CD4-positive, alpha-beta T cell treated with Interleukin-1 beta for 1 hour (primary cell): ENCODE measurements at places on chromosomes 13 and 19.
A peak's percentile ranks its signal among the peaks of the same experiment; 100 is the strongest.

- DNase-seq = no peak
Observed at GRCh38 chr13:60143775-60144174, 20.0 kb downstream of the DIAPH3 start.

DNA sequence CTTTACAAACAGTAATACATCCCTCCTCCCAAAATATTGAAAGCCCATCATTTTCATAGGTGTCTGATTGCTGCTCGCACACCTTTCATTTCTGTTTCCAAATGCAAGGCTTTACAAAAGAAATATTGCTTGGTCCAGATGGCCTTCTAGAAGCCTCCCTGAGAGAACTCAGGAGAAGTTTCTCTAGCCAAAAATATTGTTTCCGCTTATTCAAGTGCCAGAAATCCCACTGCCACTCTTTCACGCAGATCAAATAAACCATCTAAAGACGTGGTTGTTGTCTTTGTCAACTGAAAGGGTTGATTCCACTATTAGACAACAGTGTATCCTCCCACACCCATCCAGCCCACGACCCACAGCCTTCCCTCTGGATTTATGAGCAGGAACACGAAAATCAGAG is 96.2 kb downstream of the ZIC5 start:
- no peak for DNase-seq

GRCh38 chr19:16419669-16420335 is 52.0 kb downstream of the EPS15L1 start:
- DNase-seq = no peak

GRCh38 chr19:13095393-13095784 is 7.3 kb downstream of the LYL1 start:
- peak; percentile 60 for DNase-seq

DNA sequence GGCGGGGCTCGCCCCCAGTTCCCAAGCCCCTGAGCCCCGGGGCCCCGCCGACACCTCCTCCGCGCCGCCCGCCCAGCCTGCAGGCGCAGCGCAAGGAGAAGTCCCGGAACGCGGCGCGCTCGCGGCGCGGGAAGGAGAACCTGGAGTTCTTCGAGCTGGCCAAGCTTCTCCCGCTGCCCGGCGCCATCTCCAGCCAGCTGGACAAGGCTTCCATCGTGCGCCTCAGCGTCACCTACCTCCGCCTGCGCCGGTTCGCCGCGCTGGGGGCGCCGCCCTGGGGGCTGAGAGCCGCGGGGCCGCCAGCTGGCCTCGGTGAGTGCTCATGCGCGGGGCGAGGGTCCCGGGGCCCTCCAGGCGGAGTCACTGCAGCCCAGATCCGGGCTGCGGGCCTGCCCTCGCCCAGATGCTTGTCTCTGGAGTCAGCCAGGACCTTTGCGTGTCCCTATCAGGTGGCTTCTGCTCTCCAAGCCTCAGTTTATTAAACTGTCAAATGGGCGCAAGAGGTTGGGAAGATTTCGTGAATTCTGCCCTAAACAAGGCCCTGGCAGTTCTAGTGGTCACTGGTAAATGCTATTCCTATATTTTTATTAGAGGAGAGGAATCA is 2.0 kb downstream of the NPAS1 start:
- no peak for DNase-seq

DNA sequence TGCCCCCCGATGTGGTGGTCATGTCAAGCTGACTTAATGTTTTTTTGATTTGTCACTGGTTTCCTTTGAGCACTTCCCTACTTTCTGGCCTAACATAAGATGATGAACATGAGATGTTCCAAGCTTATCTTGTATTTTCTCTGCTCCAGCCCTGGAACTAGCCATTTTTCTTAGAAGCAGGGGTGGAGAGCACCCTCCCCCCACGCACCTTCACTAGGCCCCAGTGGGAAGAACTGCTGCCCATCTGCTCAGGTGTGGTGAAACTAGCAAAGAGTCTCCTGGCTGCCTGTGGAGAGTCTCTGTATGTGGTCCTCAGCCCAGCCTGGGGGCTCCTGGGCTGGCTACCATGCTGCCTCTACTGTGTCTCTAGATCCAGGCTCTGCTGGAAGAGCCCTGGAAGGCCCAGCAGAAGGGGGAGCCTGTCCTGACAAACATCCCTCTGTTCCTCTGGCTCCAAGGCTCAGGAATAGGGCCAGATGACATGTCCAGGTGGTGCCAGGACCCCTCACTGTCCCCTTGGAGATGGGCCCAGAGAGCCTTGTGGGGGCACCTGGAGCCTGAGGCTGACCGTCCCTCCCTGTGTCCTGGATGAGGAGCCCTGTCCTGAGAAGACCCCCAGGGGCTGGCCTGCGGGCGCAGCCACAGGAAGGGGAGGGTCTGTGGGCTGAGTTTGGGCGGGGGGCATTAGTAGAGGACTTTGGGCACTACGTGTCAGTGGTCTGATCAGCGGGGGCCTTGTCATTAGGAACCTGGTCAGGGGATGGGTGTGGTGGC is 4.8 kb upstream of the ZNF14 start:
- DNase-seq = no peak

DNA sequence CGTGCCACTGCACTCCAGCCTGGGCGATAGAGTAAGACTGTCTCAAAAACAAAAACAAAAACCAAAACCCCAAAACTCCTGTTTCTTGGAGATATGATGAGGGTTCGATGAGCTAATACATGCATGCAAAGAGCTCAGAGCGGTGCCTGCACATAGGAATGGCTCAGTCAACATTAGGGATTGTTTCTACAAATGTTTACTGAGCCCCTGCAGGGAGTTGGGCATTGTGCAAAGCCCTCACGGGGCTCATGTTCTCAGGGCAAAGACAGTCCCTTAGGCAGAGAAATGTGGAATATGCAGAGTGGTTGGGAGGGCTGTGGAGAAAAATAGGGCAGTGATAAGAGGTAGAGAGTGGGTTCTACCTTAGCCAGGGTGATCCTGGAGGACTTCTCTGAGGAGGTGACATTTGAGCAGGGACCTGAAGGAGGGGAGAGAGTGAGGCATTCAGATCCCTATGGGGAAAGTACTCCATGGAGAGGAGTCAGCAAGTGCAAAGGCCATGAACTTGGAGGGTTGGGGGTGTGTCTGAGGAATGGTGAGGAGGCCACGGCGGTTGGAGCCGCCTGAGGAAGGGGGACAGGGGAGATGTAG is 1.5 kb upstream of the EHD2 start:
- no peak for DNase-seq

GRCh38 chr19:50944795-50945194 is 8.0 kb downstream of the KLK5 start:
- DNase-seq = no peak

DNA sequence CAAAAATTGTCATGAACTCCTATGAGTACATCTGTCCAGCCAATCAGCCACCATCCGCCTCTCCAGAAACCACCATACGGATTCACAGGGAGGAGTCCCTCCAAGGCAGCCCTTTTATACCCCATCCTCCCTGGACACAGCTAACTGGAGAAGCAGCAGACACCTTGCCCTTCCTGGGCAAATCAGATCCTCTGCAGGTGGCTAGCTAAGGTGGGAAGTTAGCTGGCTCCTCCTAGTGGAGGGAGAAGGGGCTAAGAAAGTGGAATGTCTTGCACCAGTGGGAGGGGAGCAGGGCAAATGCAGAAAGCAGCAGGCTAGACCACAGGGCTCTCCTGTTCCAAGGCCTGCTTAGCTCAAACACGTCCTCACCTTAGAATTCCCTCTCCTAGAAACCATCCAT is 46.2 kb upstream of the UQCRFS1 start:
- DNase-seq = no peak

GRCh38 chr19:38557205-38557799 is 60.5 kb downstream of the MAP4K1 start:
- DNase-seq = peak; percentile 40

DNA sequence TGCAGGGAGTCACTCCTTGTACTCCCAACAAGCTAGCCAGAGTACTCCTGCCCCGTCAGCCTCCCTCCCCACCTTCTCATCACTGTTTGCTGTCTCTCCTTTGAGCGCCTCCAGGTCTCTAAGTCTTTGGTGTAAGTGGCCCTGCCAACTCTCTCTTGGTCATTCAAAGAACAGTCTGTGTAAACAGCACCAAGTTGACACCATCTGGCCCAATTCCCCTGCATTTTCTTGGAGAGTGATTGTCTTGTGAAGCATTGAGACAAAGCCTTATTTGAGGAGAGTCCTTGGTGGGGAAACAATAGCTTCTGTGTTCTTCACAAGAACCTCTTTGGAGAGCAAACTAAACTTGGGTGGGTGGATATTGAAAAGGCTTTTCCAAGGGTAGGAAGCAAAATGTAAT is 114.6 kb upstream of the RNF113B start:
- DNase-seq = no peak

DNA sequence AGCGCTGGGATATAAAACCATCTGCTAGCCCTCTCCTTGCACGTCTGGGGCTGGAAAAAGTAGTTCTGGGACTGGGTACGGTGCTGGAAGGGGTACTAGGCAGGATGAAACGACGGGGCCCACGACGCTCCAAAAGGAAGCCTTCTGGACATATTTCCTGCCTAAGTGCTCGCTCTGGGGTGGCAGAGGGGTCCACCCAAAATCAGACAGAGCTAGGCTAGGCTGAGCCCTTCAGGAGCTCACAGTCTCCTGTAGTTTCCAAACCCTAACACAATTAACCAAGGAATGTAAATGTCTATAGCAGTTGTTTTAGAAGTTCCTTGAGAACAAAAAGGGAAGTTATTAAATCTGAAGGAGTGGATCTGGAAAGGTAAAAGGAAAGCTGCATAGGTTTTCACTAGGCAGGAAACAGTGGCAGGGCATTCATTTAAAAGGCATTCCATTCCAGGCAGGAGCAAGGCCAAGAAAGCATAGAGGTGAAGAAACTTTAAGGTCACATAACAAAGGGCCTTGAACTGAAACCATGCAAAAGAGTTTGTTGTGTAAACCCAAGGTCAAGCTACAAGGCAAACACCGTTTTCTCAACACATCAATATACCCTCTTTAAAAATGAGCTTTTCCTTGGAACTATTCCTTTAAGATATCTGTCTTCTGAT is 634 bp upstream of the DIAPH3 start:
- DNase-seq = no peak

GRCh38 chr19:5292453-5292821 is 48.2 kb downstream of the PTPRS start:
- DNase-seq = peak; percentile 18

DNA sequence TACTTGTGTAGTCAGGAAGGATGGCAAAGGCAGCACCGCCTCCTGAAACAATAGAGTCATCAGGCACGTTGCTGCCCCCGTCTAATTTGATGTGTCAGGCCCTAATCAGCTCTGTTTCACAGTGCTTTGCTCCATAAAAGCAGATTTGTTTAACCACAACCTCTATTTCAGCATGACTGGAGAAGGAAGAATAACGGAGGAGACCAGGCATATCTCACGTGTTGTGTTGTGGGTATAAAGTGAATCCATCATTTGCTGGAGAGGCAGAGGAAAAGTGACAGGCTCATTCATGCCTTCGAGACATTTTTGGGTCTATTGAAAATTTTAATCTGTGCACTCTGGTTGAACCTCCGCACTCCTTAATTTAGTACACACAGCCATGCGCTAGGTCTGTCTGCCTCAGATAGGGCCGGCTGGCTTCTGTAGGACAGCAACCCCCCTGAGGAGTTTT is 940.4 kb upstream of the SLC10A2 start:
- no peak for DNase-seq

GRCh38 chr19:22422211-22422610 is at the start of gene ZNF98:
Gene ZNF98 (minus strand): TSS chr19:22422346. CDS start chr19:22422224, 122 bp downstream.
- DNase-seq = no peak

DNA sequence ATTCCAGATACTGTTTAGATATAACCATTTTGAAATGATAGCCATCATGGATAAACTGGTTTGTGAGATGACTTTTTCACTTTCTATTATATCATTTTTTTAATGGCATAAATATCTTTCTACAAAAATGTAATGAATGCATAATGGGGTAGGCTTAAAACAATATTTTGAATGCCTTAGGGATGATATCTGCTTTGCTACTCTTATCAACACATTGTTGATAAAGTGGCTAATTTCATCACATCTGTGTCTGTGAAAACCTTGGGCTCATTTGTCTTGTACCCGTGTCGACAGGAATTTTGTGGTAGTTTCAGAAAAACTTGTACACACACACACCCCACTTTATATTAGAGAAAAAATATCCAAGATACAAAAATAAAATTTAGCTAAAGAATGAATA is 44.1 kb downstream of the SLITRK6 start:
- no peak for DNase-seq

- DNase-seq = no peak
Observed at GRCh38 chr13:29730253-29730652, 120.2 kb downstream of the UBL3 start.

- peak; percentile 71 for DNase-seq
Observed at GRCh38 chr19:58033741-58034476, at the start of gene ZSCAN1. Gene ZSCAN1 (plus strand): TSS chr19:58034025. CDS start chr19:58037837, 3,812 bp downstream.

DNA sequence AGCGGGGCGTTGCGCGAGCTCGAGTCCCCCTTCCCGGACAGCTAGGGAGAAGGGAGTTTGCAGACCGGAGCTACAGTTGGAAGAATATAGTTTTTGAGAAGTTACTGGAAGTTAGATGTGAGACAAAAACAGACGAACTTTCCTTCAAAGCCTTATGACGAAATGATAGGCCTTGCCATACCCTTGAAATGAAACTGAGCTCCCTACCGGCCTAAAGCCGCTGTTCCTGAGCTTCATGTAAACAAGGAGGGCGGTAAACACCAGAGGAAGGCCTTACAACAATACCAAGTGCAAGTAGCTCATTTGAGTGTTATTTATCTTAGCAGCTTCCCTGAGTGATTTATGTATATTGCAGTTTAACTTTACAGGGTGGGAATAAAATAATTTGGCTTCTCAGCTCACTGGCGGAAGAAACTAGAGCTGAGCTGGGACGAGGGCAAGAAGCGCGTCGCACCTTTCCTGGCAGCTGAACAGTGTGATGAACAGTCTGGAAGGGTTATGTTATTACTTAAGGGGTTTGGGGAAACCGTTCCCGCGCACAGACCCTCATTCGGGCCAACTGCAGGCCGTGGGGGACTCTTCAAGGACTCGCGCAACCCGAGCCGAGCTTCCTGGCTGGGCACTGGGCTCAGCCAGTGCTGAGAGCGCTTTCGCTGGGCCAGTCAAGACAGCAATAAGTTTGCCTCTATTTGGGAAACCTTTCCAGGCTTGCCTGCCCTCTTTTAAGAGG is 111.2 kb downstream of the KCNRG start:
- peak; percentile 39 for DNase-seq

- no peak for DNase-seq
Observed at GRCh38 chr19:2035590-2035991, 15.5 kb downstream of the MKNK2 start.

- no peak for DNase-seq
Observed at GRCh38 chr13:114256547-114256946, 21.9 kb downstream of the CDC16 start.
